ENCODE measurements at places on chromosomes 12 and 14.

DNA sequence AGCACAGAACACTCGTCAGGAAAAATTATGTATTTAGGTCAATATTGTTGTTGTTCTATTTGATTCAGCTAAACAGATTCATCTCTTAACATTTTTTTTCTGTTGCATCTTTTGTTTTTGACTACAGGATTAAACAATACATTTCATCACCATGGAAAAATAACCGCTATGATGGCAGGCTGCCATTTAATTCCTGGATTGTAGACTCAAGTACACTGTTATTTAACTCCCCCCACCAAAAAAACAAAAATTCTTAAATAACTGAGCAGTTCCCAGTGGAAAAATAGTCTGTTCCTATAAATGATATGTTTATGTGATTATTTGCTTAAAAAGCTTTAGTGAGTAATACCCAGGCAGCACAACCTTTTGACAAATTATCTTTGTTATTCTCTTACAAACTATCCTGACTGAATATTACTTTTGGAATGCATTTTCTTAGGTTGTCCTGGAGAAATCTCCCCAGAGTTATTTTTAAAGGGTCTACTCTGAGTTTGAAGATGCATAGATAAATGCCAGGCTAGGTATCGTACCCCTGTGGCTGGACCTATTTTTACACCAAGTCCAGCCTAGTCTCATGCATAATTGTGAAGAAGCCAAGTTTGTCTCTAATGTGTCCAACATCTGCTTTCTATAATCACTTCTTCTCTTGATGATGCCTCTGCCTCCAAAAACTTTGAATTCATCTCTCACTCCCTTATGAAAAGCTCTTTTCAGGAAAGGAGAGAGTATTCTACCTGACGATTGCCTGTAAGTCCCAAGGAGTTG, 3.7 kb downstream of the KERA start:
- DNase-seq: no peak

- DNase-seq: no peak
Observed at GRCh38 chr14:71629250-71629649, 303.0 kb upstream of the RGS6 start.

GRCh38 chr12:103050273-103050672, 92.8 kb downstream of the ASCL1 start:
- DNase-seq: no peak

DNA sequence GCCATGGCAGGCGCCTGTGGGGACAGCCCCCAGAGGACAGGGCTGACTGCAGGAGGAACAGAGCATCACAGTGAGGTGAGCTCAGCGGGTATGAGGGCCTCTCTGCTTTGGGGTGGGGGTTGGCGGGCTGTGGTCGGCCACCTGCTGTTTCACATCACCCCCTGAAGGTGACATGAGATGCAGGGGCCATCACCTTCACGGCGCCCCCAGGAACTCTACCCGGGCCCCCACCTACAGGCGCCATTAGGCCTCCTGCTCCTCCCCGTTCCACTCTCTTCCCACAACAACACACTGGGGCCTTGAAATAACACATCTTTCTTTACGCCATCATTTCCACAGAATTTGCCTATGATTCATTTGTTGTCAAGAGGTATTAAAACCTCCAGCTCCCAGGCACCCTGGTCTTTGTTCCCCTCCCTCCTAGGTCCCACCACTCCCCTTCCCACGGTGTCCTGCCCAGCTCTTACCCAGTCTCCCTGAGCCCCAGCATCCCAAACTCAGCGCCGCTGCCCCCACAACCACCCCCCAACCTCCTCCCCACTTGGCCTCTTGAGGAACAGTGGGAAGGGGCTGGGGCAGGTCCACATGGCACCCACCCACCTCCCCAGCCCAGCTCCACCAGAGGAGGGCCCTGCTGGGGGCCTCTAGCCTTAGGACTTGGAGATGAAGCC, 12.7 kb upstream of the HDAC7 start:
- DNase-seq: no peak

DNA sequence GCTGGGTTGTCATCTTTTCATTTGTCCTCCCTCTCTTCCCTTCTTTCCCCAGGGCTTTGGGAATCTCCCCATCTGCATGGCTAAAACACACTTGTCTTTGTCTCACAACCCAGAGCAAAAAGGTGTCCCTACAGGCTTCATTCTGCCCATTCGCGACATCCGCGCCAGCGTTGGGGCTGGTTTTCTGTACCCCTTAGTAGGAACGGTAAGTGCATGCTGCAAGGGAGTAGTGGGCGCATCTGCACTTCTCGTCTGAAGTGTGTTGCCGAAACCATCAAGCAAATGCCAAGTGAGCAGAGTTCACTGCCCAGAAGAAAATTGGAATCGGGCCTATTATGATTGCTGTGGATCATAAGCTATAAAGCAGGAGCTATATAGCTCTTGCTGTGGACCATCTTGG, 10.6 kb upstream of the AKAP5 start:
- DNase-seq: no peak

- no peak for DNase-seq
Observed at GRCh38 chr12:5905757-5906156, 39.3 kb downstream of the ANO2 start.
